Suprapubic skin (tissue), 4 donors: ENCODE measurements at places on chromosomes 3 and 15.

DNA sequence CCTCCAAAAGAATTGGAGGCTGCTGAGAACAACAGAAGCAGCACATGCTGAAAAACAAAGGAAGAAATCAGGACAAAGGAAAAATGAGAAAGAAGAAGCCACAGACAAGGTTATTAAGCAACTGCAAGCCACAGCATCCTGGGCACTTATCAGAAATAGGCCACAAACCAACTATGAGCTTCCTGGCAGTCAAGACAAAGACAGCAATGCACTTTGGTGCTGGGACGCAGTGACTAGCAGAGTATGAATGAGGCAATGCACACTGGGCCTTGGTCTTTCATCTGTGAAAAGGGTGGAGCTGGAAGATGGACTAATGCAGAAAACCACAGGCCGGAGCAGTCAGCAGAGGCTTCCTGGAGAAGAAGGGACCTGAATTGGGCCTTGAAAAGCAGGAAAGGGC, 56.0 kb upstream of the LINGO1 start:
- no peak for DNase-seq

GRCh38 chr3:188489639-188490405, 335.9 kb downstream of the LPP start:
- no peak for DNase-seq

GRCh38 chr3:169700195-169700594, 36.7 kb upstream of the MECOM start:
- no peak for DNase-seq

DNA sequence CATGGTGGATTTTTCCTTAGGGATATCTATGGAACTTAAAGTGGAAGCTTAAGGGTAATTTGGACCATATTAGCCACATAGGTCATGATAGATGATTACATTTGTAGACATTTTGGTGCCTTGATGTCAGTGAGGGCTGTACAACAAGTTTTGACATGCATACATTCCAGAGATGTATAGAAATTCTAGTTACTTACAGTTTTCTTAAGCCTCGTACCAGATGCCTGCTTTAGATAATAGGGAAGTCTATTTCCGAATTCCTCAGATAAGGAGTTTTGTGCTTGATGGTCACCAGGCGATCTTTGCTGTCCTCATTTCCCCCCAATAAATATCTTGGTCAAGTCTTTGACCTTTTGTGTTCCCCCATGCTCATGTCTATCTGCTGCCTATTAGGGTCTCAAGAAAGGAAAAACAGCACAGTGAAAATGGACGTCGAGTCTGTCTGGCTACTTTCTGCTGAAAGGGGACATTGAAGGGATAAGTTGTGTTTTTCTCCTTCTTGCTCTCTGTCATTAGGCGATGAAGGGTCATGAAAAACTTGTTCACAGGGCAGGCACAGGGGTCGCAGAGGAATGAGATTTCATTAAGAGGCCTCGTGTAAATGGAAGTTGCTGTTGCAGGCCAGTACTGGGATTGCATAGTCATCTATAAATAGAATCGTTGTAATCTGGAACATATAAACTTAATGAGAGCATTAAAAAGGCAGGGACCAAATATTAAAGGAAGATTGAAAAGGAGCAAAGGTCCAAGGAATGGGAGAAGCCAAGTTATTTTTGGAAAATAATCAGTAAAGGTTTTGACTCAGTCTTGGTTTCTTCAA, 20.0 kb upstream of the SENP7 start:
- no peak for DNase-seq

DNA sequence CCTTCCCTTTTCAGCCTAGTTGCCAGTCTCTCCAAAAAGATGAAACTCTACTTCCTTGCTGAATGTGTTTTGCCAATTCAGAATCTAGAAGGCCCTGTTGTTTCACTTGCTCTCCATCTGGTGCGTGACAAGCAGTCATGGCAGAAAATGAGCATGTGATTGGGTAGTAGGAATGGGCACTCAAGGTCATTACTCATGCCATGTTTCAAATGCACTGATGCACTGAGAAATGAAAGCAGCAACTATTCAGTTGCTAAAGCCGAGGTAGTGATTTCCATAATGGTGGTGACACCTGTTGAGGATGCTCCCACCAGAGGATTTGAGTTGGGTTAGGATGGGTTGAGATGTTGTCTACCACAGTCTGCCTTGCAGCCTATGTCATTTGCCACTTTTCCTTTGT, 12.7 kb downstream of the ZBTB38 start:
- no peak for DNase-seq

GRCh38 chr3:131396170-131396569, 14.6 kb downstream of the NUDT16 start:
- DNase-seq = no peak

GRCh38 chr3:118936811-118937210, 97.8 kb downstream of the IGSF11 start:
- DNase-seq = no peak

DNA sequence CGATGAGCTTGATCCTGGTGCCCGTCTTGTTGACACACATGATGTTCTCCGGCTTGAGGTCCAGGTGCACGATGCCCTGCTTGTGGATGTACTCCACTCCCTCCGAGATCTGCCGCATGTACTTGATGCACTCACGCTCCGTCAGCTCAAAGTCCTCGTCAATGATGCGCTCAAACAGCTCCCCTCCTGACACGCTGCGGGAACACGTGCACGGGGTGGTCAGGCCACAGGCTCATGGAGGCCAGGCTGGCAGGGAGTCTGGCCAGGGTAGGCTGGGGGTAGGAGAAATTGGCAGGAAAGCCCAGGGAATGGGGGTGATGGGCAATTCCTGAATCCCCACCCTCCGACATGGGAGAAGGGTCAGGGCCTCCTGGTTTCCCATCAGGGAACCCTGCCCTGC, 55.5 kb upstream of the HACD2 start:
- DNase-seq = no peak

DNA sequence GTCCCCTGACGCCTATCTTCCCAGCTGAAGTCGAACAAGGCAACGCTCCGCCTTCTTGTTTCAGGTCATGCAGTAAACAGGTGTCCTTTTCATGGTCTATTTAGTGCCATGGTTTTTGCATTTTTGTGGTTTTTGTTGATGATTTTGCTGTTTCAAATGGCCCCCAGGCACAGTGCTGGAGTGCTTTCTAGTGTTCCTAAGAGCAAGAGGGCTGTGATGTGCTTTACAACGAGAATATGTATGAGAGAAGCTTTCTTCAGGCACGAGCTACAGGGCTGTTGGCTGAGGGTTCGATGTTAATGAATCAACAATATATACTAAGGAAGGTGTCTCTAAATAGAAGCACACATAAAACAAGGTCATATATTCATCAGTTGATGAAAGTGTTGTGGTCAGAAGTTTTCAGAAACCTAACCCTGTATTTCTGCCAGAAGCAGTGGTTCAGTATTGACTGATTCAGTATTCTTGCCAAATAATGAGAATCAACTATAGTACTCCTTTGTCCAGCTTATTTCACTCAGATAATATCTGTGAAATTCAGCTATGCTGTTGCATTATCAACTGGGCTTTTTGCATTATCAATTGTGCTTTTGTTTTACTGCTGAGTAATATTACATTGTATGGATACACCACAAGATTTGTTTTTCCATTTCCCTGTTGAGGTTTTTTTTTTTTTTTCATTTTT, 18.5 kb downstream of the LIMD1 start:
- DNase-seq = no peak

GRCh38 chr3:196073255-196073753, 8.6 kb downstream of the TFRC start:
- no peak for DNase-seq
